Heart left ventricle (tissue), 16 donors: ENCODE measurements at places on chromosomes 16 and 17. TPM values are rescaled to one million over a fixed set of nuclear protein-coding genes. Genes with fewer than 3 reads are reported as not detected.

DNA sequence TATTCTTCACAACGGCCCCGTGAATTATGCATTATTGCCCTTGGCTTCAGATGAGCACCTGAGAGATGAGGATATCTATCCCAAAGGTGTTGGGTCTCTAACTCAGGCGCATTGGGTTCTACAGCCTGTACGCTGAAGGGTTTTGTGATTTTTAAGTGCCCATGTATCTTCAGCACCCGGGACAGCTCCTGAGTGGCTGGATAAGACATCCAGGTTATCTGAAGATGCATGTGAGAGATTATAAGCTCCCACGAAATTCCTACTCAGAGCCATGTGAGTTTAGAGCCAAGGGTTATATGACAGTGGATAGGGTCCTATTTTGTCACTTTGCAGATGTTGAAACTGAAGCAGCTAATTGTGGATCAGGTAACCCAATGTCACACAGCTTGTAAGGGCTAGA, 612.3 kb upstream of the EEF2KMT start:
- no peak for DNase-seq

GRCh38 chr16:81652798-81653505, 126.1 kb upstream of the PLCG2 start:
- no peak for DNase-seq

- no peak for DNase-seq
Measured at GRCh38 chr16:68367030-68367429, 56.2 kb downstream of the PRMT7 start.

DNA sequence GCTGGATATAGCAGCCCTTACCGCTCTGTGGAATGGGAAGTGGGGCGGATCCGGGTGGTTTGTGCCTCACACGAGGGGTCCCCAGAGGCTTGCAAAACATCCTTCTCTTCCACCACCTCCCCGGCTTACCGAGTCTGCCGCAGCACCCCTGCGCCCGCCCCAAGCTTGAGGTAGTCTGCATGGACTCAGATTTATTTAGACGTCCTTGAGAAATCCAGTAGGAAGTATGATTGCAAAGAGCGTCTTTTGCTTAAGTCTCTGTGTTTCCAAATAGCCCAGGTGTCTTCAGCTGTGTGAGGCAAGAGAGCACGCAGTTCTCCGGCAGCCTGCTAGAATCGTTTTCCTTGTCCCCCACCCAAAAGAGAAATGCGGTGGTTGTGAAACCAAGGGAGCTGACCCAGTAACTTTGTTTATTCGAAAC, 2.4 kb downstream of the KIAA0513 start:
- peak; percentile 44 for DNase-seq

- DNase-seq, result no peak
Measured at GRCh38 chr17:50440172-50440837, 14.3 kb downstream of the ACSF2 start.

DNA sequence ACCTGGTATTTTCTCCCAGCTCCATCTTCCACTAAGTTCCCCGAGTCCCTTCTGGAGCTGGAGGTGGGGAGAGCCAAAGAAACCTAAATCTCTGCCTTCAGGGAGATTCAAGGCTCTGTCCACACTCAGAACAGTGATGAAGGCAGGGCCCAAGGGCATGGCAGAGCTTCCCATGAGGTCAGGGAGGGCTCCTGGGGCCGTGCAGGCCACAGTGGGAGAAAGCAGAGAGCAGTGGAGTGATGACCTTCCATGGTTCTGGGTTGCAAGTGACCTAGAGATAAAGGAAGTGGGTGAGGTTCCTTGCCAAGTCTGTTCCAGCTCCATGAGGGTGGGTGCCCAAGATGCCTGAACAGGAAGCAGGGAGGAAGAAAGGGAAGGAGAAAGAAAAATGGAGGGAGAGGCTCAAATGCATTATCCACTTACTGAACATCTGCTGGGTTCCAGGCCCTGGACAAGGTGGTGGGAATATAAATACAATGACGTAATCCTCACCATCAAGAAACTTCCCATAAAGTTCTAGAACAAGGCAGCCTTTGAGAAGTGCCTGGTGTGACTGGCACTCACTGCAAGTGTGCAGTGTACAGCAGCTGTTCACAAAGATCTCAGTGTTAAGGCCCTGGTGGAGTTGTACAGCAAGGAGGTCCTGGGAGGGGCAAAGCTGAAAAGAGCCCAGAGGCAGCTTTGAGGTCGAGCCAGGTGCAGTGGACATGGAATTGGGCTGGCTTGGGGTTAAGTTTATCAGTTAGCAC, 13.3 kb downstream of the TBKBP1 start:
- DNase-seq, result no peak

DNA sequence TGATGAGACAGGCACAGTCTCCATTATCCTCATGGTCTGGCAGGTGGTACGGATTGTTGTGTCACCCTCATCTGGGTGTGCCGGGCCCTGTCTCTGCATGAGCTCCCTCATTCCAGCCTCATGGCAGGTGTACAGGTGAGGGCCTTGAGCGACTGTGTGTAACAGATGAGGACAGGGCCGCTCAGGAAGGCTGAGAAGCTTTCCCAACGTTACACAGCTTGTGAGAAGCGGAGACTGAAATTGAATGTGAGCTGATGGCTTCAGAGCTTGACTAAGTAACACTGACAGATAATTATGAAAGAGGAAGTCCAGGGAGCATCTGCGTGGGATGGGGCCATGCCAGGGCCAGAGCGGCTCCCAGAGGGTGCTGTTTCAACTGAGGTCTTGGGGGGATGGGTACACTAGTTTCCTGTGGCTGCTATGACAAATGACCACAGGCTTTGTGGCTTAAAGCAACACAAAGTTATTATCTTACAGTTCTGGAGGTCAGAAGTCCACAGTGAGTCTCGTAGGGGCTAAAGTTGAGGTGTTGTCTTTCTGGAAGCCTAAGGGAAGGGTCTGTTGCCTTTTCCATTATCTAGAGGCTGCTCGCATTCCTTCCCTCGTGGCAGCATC, 36.7 kb downstream of the CMIP start:
- peak; percentile 80 for DNase-seq

DNA sequence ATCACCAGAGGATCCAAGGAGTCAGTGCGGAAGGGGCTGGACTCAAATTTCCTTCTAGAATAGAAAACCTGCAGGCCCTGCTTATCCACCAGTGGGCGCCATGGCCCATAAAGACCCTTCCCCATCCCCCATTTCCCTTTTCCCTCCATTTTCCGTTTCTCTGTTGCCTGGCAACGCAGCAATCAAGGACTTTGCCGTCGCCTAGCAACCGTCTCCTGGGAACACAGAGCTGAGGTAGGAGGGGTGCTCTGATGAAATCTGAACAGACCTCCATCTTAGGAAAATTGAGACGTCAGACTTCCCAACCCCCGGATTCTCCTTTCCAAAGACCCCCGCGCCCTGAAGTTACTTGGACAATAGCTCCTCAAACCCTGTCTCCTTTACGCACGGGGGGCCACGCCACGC, 5.7 kb downstream of the DLG4 start:
- DNase-seq, result peak; percentile 75

- no peak for DNase-seq
Measured at GRCh38 chr17:63634163-63634562, 11.9 kb downstream of the MAP3K3 start.

DNA sequence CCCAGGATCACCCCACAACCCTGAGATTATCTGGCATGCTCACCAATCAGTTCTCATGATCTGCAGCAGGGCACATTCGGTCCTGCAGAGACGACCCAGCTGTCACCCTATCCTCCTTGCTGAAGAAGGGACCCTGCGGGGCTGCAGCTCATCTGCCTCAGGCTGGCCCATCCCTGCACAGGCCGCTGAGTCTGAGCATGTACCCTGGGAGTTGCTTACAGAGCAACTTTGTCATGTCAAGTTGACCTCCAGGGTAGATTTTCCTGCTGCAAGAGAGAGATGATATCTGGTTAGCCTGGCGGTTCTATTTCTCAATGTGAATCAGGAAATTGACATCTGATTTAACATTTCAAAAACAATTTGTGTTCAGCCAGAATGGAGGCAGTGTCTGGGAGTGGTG, 36.0 kb upstream of the ADCY9 start:
- peak; percentile 22 for DNase-seq

DNA sequence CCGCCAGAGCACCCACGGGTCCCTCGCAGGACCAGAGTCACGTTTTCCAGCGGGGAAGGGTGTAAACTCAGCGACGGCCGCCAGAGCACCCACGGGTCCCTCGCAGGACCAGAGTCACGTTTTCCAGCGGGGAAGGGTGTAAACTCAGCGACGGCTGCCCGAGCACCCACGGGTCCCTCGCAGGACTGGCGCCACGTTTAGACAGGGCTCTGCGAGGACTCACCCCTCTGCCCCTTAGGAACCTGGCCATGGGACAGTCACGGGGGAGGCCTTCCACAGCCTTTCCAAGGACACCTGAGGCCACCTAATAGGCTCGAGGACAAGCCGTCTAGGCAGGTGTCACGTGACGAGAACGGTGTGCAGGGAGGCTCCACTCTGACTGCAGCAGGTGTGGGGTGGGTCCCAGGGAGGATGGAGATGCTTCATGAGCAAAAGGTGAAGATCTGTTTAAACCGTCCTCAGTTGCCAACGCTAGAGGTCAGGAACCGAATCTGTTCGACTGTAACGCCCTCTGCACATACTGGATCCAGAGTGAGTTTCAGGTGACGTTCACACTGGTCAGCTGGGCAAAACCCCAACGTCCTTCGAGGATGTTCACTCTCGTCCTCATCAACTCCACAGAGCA, 48.0 kb upstream of the METRNL start:
- DNase-seq, result no peak

GRCh38 chr17:40319651-40320540, 10.9 kb downstream of the RARA start:
- peak; percentile 65 for DNase-seq

- DNase-seq, result no peak
Measured at GRCh38 chr16:63813862-63814261, 1308.0 kb downstream of the CDH11 start.

DNA sequence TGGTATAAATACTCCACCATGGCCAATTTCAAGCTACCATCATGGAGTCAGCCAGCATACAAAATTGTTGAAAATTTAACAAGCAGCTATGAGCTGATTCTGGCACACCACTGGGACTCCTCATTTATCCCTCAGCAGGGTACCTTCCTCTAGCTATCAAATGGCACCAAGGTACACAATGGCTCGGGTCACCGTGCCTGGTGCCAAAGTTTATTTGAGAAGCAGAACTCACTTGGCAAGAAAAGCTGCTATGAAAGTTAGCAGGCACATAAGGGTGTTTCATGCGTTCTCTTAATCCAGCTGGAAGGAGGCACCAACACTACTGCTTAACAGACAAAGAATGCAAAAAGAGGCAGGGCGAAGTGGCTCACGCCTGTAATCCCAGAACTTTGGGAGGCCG, 51.6 kb downstream of the IKZF3 start:
- DNase-seq, result no peak

DNA sequence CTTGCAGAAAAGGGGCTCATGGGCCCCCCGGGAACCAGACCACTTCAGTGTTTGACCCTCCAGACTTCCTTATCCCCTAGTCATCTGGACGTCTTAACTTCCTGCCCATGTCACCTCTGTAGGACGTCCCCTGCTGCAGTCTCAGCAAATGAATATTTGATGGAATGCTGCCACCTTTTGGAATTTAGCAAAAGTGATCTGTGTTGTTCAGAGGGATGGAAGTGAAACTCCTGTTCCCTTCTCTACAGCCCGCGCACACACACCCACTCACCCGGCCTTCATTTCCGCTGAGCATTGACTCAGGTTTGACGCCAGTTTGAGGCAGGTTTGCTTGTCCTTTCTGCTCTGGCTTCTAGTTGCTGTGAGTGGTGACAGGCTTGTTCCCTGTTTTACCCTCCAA, 507.2 kb upstream of the EEF2KMT start:
- no peak for DNase-seq

GRCh38 chr16:4612474-4612931, 2.2 kb downstream of the UBALD1 start:
- no peak for DNase-seq

DNA sequence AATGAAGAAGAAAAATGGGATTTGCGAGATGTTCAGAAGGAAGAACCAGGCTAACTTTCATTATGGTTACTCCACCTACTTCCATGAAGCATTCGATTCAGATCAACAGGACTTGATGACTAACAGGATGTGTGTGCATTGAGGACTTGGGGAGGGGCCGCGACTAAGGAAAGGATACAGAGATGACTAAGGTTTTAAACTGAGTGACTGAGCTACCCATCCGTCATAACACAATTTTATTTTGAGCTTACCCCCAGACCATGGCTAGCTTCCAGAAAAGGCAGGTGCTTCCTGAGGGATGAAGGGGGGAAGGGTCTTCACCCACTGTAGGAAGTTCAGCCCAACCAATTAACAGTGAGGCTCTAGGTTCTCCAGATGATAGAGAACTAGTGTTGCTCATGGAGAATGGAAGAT, 2.5 kb upstream of the CDYL2 start:
- DNase-seq, result no peak

Gene COX6A2
- 1,115 TPM for total RNA-seq

Gene TBC1D3E
- total RNA-seq, result not detected

Gene KRT32
- total RNA-seq, result not detected

Gene CEP295NL
- 0.31 TPM for total RNA-seq

Gene TELO2
- 16.5 TPM for total RNA-seq

Gene TMEM100
- 2.3 TPM for total RNA-seq

Gene CES5A
- total RNA-seq, result not detected

Gene GGT6
- not detected for total RNA-seq

Gene LGALS9B
- not detected for total RNA-seq

Gene CDR2L
- 13.0 TPM for total RNA-seq

Gene DLX4
- not detected for total RNA-seq

Gene KRTAP9-4
- total RNA-seq, result not detected
